Activated B cell treated with CpG ODN at 0.5 μM for 24 hours (primary cell): ENCODE measurements at places on chromosomes 1 and 21.

DNA sequence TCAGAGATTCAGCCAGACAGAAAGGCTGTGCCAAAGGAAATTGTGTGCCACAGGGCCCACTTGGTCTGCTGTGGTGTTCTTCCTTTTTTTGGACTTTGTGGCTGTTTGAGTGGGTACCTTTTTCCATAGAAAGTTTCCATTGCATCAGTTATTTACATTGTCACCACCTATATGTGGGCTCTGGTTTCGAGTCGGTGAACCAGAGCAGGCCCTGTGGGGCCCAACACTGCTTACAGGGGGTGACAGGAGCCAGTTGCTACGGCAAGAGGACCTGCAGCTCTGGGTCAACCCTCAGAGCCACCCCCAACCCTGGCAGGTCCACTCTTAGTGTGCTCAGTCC, 157.0 kb upstream of the EDN2 start:
- DNase-seq, result no peak

DNA sequence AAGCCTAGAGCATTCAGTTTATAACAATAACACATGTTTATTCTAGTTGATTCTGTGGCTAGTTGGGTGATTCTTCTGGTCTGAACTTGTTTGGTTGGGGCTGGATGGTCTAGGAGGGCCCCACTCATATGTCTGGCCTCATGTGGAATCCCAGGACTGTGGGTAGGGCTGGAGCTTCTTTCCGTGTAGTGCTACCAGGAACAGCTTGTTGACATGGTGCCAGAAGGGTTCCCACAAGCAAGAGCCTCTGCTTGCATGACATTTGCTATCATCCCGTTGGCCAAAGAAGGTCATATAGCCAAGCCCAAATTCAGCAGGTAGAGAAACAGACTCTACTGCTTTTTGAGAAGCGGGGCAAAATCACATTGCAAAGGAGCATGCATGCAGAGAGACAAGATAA, 67.6 kb upstream of the PPP2R5A start:
- no peak for DNase-seq

- no peak for DNase-seq
These were observed 52.9 kb upstream of the CNTN2 start for GRCh38 chr1:204990059-204990664.

GRCh38 chr1:230283678-230284077, 142.5 kb downstream of the PGBD5 start:
- no peak for DNase-seq

- no peak for DNase-seq
These were observed 9.1 kb downstream of the PRPF38A start for GRCh38 chr1:52413410-52413989.

GRCh38 chr1:25524568-25525360, 18.6 kb upstream of the LDLRAP1 start:
- DNase-seq, result no peak

DNA sequence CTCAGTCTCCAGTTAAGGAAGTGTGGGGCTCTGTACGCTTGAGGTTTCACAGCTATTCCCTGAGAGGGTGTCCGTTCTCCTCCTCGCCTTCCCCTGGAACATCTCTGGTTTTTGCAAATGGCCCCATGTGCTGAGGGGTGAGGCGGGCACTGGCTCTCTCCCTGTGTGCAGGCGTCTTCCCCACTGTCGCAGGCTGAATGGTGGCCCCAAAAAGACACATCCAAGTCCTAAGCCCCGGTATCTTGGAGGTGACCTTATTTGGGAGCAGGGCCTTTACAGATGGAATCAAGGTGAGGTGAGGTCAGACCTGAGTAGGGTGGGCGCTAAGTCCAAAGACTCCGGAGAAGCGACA, 98.0 kb upstream of the TMPRSS2 start:
- no peak for DNase-seq

DNA sequence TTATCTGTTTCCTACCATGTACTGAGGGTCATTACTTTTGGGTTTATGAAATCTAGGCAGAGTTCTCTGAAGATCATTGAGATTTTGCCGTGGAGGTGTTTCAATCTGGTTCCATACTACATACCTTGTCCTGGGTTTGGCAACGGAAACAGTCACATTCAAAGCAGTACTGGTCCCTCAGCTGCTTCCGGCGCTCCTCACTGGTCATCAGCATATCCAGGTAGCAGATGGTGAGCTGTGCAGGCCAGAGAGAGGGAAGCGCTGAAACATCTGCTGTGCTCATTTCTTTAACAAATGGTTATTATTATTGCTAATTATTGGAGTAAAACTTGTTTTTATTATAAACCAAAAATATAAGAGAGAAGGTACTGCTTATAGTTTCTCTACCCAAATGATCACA, 591.7 kb downstream of the SMYD3 start:
- DNase-seq, result no peak

DNA sequence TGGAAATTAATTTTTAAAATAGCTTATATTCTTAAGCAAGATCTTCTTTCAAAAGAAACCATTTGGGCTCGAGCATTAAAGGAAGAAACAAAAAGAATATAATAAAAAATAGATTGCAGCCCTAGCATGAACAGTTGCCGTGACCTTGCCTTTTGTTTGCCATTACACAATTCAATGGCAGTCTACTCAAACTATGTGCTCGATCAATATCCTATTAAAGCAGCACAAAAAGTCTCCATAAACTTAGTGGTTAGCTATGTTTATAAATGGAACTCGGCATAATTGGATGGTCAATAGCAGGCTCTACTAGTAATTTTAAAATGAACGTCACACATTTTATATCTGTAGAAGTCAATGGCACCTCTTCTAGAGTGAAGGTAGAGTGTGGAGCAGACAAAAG, 256.5 kb downstream of the NFIA start:
- DNase-seq, result no peak

- no peak for DNase-seq
These were observed 2.5 kb downstream of the PRDX6 start for GRCh38 chr1:173479649-173480048.

DNA sequence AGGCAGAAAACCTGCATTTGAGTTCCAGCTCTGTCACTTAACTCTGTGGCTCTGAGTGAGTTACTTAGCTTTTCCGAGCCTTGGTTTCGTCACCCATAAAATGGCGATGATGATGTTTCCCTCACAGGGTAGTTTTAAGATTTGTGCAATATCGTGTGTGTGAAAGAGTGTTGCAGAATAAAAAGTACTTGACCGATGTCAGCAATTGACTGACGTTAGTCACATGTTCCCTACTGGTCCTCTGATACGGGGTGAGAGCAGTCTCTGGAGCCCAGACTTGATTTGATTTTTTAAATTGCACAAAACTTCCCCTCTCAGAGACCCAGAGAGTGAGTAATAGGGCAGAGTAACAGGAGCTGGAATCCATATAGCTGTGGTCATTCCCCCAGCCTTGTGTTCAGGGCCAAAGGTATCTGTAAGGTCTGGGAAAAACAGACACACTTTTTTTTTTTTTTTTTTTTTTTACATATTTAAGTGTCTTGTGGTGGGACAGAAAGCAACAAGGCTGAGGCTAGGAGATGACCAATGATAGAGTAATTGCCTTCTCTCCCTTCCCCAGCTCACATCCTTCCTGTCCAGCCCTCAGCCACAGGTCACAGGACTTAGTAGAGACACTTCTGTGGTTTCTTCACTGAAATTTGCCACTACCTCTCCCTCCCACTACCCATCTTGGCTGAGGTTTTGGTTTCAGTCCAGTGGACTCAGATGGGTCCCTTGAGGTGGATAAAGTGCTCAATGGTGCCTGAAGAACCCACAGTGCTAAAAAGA, 2.0 kb downstream of the FCER1G start:
- no peak for DNase-seq

GRCh38 chr21:35284199-35284598, 235.1 kb upstream of the RUNX1 start:
- no peak for DNase-seq

DNA sequence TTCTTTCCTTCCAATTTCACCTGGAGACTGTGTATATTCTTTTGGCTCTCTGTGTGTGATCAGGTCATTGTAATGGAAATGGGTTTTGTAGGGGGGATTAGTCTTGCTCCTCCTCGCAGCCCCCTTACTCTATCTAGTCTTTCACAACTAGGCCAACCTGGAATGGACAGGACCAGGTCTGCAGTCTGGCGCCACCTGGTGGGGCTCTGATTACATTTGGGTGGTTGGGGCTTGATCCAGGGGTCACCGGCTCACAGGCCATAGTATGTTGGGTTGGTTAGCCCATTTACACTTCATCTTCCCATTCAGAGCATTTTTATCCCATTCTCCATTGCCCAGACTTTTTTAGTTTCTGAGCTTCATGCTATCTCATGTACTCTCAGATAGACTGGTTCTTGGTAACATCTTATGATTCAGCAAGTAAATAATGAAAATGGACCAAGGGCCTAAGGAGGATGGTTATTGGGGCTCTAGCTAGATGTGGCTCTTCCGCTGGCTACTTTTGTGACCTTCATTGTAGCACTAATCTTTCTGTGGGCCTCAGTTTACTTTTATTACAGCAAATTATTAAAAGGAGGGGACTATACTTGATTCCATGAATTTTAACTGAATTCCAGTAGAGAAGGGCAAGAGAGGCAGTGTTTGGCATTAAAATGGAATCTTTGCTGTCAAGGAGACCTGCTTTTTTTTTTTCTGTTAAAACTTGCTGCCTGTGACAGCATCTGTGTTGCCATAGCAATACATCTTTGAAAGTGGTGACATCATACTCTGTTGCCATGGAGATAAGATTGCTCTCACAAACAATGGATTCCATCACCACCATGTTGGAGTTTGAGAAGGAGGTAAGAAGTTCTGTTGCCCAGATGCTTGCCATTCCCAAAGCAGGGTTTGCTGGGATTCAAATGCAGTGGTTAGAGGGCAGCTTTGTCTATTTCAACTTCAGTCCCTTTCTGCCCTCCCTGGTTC, 150.1 kb downstream of the PLXNA2 start:
- no peak for DNase-seq

DNA sequence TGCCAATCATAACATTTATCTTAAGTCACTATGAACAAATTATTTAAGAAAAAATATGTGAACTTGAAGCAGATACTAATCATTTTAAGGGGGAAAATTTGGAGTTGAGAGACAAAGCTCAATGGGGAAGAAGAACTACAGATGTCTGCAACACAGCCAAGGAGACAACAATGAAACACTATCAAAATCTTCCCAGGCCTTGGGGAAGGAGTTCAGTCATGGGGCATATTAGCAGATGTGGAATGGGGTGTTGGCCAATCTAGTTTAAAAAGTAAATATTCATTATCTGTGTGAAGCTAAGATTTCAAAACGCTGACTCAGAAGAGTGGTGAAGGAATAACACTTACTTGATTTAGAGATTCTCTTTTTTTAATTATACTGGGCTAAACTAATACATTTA, 671.6 kb upstream of the ZP4 start:
- no peak for DNase-seq

GRCh38 chr1:110234691-110235090, 24.6 kb downstream of the KCNC4 start:
- no peak for DNase-seq

DNA sequence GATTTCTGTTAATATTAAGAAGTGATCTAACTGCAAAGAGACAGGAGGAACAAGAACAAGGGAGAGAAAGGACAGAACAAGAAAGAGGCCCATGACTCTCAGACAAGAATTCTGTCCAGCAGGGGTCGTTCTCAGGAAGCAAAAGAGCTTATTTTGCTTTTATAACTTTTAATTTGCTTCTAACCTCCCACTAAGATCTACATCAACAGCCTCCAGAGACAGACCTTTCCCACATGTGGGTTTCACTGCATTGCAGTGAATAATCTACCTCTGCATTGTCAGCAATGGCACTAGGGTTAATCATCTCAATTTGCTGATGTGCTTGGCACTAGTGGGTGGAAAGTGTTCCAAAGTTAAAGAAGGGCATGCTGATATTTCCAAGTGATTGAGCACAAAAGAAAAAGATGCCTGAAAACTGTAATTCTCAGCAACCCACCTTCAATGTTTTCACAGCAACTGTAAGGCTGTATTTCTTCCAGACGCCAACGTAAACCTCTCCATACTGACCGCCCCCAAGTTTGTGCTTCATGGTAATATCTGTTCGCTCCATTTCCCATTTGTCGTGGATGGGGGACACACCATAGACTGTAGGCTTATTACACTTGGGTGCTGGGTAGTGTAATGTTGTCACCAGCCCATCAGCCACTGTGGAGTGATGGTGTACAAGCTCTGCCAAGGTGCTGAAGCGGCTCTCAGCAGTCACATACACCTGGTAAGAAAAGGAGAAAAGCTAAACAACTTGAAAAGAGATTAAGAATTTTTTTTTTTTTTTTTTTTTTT, 39.5 kb downstream of the TOR3A start:
- no peak for DNase-seq

DNA sequence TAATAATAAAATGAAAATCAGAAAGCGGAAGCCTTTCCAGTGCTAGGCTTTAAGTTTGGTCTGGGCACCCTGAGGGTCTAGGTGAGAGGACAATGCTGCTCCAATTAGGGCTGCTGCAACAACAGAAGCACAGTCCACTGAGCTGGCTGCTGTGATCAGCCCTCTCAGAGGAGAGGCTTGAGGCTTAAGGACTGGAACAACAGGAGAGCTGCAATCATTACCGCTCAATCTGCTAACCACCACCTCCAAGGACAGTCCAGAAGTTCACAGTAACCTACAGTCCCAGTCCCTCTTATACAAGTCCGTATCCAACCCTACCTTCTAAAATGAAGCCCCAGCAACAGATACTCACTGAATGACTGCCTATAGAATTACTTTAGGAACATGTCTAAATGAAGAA, 62.1 kb downstream of the USP24 start:
- DNase-seq, result no peak

GRCh38 chr1:147600119-147601111, 59.1 kb downstream of the BCL9 start:
- no peak for DNase-seq
